ENCODE measurements at places on chromosomes 4 and X.

DNA sequence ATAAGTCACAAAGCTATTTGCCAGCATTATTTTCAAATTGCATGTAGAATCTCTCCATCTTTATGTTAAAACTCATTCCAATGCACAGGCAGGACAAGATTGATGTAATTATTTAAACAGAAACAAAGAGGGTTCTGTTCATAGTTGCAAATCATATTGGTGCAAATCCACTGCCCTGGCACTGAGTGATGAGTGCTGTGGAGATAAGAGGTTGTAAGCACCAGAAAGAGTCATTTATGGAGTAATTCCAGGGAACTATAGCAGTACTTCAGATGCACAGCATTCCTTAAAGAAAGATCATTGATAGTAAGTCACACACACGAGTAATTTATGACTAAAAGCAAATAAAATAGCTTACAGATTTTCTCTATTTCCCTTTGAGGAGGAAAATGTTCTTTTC lies 337.7 kb upstream of the CTSO start:
- no peak for DNase-seq

GRCh38 chr4:41349021-41349420 lies 92.3 kb downstream of the UCHL1 start:
- no peak for DNase-seq

- no peak for DNase-seq
Measured at GRCh38 chr4:70895405-70895804, 6.8 kb upstream of the MOB1B start.

GRCh38 chrX:13699183-13699826 lies 10.4 kb downstream of the RAB9A start:
- DNase-seq: no peak

DNA sequence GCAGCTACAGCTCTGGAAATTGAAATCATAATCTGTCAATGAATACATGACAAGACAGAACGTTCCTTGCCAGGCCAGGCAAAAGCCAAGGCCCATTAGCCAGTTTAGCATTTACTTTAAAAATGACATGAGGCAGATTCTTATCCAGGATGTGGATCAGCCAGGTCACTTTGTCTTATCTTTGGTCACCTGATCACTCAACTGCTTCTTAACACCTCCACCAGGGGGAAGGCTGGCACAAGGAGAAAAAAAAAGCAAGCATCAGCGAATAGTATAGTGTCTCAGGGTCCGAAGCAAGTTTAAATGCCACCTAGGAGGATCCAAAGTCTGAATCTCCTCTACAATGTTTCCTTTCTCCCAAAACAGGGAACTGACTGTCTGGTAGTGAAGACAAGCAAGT lies 18.8 kb downstream of the ATP1B4 start:
- no peak for DNase-seq

DNA sequence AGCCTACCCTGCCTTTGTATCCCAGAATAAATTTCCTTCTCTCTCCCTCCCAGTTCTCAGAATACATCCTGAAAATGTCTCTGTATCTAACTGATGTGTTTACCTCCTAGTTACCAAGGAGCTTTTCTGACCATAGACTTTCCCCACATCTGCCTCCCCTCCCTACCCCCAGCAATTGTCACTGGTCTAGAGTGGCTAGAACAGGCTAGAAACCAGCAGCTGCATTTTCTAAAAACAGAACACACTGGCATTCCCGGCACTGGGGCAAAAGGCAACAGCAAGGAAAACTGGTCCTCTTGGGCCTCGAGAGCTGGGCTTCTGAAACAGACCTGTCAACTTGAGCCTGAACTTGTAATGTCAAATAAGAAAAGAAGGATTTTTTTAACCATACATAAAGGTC lies 16.4 kb downstream of the TASL start:
- no peak for DNase-seq

DNA sequence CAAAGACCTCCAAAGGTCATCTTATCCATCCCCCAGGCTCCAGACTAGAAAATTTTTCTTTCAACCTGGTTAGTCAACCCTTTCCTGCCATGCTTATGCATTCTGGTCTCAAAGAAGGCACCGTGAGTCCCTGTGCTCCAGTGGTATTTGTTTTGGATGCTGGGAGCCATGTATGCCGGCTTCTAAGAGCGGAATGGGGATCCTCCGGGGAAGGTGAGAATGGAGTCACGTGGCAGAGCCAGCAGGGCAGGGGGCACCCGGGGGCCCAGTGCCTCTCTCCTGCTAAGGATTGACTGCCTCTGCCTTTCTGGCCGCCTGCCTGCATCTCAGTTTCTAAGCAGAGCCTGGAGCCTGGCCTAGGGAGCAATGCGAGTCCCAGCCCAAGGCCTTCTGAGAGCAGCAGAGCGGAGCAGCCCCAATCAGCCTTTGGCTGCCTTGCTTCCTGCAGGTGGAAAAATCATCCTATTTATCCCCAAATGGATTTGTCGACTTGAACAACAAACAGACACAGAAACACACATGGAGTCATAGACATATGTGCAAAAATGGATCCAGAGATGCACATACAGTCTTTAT lies 141.0 kb downstream of the PJA1 start:
- no peak for DNase-seq

DNA sequence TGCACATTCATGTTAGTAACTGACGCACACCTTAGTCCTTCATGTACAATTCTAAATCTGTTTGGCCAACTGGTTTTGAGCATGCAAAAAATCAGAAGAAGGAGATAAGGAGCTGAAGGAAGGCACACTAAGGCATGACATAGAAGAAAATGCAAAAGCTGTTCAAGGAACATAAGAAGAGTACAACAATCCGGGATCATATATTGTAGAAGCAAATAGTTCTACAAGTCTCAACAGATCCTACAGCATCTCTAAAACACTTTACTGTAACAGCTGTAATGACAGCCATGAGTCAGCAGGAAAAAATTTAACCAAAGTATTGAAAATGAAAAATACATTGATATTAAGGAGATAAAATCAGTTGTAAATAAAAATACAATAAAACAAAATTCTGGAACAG lies 57.7 kb downstream of the KLHL13 start:
- no peak for DNase-seq

GRCh38 chrX:71542411-71542810 lies 9.5 kb downstream of the OGT start:
- DNase-seq: no peak

GRCh38 chr4:158302076-158302866 lies 92.0 kb downstream of the TMEM144 start:
- no peak for DNase-seq

DNA sequence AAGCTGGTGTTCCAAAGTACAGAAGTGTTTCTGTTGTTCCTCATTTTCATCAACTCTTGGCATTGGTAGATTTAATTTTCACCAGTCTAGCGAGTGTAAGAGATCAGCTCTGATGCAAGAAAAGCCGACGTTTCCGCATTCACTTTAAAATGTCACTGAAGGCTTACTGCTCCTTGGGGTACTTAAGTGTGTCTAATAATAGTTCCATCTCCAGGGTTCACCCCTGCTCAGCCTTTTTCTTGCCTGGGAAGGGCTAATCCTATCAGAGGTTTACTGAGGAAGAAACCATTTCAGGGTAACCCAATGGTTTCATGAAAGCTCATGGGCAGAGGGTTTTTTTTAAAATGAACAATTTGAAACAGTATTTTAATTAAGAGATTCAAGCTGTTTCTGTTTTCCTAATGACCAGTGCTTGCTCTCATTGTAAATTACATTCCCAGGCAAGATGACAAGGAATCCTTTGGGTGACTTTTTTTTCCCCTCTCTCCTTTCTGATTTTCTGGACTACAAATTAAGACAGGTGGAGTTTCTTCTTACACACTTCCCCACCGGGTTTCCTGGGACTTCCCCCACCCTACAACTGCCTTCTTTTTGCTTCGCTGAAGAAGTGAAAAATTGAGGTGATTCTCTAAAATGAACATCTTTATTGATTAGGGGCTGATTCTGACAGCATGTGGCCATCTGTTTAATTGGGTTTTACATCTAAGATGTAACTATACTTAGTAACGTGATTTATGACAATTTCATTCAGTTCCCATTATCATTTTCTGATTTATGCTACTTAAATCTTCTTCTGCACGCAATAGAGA lies 78.7 kb upstream of the CBLL2 start:
- no peak for DNase-seq

- DNase-seq: no peak
Measured at GRCh38 chr4:168509786-168510185, 12.9 kb downstream of the PALLD start.

GRCh38 chr4:37976507-37976906 lies 16.3 kb downstream of the PTTG2 start:
- DNase-seq: no peak

DNA sequence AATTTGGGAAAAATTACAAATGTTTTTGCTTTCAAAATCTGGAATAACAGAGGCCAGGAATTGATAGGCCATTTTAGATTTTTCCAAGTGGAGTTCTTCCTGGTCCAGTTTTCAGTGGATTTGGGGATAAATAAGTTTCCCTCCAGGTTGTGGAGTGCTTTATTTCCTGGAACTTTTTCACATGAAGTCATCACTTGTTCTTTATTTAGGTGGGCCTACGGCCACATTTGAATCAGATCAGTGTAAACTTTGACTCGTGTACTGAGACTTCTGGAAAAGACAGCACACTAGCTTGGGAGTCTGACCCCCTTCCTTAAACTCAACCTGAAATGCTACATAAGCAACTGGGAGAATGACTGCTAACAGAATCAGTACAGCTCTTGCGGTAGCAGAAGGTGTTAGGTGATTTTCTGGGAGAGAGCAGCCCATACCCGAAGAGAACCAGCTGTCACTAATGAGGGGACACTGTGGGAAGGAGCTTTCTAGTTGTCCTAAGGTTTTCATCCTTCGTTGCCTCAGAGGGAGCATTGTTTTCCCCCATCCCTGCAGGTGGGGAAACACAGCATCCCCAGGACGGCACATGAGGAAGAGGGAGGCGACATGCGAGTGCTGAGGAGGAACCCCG lies 235.2 kb upstream of the FAT1 start:
- no peak for DNase-seq

- DNase-seq: no peak
Measured at GRCh38 chrX:65697211-65697641, 29.8 kb downstream of the MSN start.

DNA sequence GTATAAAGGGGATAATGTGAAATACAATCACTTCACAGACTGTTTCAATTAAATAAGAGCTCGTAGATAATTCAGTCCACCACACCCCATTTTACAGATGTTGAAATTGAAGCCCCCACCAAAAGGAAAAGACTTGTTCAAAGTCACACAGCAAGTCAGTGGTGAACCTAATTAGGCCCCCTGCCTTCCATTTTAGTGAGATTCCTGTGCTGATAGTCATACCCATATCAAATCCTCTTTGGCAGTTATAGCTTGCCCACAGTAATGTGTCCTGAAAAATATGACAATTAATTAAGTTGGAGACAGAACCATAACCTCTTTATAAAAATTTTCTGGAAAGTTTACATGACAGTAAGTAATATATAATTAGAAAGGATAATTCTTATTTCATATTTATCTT lies 58.0 kb downstream of the AR start:
- DNase-seq: no peak

DNA sequence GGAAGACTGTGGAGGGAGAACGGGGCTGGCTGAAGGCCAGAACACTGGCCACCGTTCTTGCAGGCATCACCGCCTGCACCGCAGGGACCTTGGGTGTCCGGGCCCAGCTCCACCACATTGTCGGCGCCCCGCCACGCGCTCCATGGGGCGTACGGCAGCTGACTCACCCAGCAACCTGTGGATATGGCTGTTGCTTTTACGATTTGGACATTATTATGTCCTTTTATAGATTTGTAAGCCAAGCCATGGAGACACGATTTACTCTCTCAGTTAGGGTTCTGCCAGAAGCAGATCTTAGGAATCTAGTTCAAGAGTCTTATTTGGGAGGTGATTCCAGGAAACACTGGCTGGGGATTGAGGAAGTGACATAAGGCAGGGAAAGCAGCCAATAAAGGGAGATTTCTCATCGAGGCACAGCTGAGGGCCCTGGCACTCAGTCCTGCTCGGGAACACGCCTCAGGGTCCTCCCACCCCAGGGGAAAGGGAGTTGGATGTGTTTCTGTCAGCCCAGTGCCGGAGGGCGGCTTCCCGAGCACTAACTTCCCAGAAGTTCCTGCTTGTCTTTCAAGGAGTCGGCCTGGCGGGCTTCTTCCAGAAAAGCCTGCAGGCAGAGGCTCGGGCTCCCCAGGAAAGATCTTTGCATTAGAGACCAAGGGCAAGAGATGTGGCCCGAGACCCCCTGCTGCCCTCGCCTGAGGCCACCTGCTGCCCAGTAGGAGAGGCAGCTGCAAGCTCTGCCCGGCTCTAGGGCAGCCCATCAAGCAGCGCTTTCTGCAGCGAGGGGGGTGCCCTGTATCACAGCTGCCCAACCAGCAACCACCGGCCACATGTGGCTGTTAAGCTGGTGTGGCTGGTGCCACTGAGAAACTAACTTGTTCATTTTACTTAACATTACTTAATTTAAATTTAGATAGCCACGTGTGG lies 52.9 kb downstream of the CRMP1 start:
- DNase-seq: no peak

DNA sequence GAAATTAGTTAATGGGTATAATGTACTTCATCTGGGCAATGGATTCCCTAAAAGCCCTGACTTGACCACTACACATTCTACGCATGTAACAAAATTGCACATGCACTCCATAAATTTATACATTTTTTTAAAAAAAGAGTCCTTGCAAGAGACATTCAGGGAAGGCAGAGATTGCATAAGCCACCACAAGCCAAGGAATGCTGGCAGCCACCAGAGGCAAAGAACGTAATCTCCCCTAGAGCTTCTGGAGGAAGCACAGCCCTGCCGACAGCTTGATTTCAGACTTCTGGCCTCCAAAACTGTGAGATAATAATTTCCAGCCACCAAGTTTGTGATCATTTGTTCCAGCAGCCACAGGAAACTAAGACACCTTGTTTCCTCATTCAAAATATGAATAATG lies 185.6 kb upstream of the GALNT7 start:
- no peak for DNase-seq

GRCh38 chr4:101464596-101464995 lies 117.3 kb upstream of the PPP3CA start:
- no peak for DNase-seq

DNA sequence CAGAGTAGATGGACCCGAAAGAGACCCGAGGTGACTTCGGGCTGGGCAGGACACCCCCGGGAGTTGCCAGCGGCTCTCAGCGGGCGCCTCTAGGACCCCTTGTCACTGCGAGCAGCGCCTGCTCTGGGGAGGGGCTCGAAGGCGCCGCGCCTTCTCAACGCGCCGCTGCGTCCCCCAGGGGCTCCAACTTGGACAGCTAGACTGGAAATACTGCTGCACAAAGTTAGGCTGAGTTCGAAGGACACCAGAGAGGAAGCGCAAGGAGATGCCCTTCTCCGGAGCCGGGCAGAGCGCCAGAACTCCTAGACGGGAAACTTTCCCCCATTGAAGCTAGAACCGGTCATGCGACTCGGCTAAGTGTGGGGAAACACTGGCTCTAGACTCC lies 493 bp upstream of the KCNIP4 start:
- DNase-seq: no peak

GRCh38 chr4:40003986-40004385 lies 26.3 kb upstream of the PDS5A start:
- no peak for DNase-seq

DNA sequence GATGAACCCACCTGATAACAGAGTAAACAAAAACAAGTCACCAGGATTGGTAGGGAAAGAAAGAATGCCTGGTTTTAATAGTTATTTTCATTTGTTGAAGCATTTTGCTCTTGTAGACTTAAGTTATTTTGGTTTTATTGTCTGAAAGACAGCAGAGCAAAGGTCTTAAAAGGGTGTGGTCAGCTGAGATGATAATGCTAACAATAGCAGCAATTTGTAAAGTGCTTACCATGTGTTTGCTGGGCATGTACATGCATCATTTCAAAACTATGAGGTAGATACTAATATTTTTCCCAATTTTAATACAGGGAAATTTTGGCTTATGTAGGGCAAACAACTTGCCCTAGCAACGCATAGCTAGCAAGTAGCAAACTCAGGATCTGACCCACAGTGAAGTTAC lies 46.8 kb upstream of the SLC10A4 start:
- DNase-seq: no peak

- DNase-seq: no peak
Measured at GRCh38 chr4:150384249-150384648, 197.7 kb upstream of the MAB21L2 start.

Measured in stimulated activated CD4-positive, alpha-beta T cell treated with anti-CD3 and anti-CD28 coated beads, TNF-alpha, amount 100 ng/mL, for 4 hours (primary cell).